ENCODE measurements at places on chromosomes 16 and 17. TPM values are rescaled to one million over a fixed set of nuclear protein-coding genes. Genes with fewer than 3 reads are reported as not detected.

DNA sequence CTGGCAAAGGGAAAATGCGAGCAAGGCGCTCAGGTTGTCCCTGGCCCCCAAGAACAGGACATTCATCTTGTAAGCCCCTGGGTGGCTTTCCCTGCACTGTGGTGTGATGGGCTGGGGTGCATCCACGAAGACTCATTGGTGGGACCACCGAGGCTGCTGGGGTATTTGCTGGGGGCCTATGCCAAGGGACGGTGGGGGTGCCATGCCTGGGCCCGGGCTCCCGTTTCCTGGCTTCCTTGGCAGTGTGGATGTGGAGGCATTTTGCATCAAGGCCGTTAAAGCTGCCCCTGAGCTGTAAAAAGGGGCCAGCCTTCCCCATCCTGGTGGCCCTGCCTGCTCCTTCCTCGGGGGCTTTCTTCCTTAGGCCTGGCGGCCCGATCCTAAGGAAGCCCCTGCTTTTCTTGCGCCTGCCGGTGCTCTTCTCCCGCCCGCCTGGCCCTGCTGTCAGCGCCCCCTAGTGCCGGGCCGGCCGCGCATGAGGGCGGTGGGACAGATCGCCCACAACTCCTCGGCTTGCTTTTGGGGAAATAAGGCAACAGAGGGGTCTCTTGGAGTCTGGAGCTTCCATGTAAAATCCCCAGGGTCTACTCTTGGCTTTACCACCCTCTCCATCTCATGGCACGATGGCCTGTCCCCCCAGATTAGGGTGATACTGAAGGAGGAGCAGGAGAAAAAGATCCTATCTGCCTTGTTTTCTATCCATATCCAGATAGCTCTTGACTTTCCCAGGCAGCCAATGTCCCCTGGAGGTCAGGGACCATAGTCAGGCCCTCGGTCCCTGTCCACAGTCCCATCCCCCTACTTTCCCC lies 9.8 kb upstream of the TBX2 start:
- DNase-seq, result peak; percentile 68

DNA sequence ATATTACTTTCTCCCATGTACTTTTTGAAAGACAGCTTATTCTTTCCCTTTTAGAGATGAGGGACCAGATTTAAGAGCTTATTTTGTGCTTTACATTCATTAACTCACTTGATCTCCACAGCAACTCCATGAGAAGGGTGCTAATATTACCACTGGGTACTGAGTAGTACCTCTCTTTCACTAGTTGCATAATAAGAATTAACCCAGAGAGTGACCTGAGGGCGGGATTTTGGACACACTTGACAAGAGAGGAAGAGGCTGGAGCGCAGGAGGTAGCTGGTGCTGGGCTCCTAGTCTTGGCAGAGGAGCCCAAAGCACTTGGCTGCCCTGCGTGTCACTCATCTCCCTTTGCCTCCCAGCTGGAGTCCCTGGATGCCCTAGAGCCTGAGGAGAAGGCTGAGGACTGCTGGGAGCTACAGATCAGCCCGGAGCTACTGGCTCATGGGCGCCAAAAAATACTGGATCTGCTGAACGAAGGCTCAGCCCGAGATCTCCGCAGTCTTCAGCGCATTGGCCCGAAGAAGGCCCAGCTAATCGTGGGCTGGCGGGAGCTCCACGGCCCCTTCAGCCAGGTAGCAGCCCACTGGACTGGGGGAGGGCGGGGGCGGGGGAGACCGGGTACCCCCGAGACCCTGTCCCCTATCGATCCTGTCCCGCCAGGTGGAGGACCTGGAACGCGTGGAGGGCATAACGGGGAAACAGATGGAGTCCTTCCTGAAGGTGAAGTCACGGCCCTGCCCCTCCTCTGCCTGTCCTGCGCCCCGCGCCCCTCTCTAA lies 1.7 kb upstream of the MAZ start:
- peak; percentile 47 for DNase-seq

- DNase-seq, result no peak
Measured at GRCh38 chr17:82349287-82349701, 9.8 kb upstream of the TEX19 start.

DNA sequence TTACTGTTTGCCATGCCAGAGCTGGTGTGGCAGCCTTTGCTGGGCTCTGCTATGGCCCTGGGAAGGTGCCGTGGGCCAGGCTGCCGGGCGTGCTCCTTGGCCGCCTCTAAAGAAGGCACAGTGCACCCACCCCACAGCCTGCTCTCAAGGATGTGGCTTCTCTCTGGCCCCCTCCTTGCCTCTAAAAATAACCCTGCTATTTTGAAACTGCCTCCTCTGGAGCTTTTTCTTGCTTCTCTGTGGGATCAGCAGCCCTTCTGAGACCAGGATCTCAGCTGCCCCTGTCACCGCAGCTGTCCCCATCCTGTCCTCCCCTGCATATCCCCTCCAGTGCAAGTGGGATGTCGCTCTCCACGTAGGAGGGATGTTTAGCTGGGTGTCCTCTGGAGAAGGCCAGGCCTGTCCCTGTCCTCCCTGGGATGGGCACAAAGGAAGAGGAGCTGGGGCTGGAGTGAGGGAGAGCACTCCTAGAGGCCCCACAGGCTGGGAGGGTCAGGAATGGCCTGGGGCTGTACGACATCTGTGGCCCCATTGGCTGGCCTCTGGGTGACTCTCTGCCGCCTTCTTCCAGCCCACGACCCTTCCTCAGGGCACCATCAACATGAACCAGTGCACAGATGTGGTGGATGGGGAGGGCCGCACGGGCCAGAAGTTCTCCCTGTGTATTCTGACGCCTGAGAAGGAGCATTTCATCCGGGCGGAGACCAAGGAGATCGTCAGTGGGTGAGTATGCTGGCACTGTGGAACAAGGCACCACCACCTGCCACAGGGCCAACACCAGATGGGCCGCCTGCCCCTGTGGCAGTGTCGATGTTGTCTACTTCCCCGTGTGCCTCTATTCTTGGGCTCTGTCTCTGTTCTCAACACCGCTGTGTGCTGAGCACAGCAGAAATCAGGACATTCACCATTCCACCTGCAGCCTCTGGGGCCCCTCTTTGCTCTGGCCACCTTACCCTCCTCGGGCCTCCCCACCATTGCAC lies 79.7 kb downstream of the PLD6 start:
- DNase-seq, result no peak

GRCh38 chr16:6309271-6309670 lies 1023.4 kb upstream of the RBFOX1 start:
- DNase-seq, result no peak

DNA sequence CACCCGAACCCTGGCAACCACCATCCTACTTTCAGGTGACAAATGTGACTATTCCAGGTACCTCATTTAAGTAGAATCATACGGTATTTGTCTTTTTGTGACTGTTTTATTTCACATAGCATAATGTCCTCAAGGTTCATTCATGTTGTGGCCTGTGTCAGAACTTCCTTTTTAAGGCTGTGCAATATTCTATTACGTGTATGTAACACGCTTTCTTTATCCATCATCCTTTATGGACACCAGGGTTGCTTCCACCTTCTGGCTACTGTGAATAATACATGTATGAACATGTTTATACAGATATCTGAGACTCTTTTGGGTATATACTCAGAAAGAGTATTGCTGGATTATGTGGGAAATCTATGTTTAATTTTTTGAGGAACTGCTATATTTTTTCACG lies 28.7 kb upstream of the RSL1D1 start:
- no peak for DNase-seq

DNA sequence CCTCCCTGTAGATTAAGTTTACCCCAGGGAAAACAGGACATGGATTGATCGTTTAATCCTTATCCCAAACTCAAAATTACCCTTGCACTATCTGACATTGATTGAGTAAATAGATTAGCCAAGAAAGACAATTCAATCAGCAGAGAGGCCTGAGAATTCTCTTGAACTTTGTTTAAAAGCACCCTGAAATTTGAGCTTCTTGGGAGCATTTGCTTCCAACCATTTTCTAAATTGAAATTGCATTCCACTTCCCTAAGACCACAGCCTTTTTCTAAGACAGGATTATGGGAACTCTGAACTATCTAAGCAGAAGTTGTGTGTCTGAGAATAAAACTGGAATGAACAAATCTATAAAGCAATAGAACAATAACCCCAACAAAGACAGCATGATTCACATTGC lies 76.6 kb upstream of the TNRC6A start:
- DNase-seq, result no peak

GRCh38 chr16:8720080-8720966 lies 45.9 kb downstream of the ABAT start:
- peak; percentile 77 for DNase-seq

DNA sequence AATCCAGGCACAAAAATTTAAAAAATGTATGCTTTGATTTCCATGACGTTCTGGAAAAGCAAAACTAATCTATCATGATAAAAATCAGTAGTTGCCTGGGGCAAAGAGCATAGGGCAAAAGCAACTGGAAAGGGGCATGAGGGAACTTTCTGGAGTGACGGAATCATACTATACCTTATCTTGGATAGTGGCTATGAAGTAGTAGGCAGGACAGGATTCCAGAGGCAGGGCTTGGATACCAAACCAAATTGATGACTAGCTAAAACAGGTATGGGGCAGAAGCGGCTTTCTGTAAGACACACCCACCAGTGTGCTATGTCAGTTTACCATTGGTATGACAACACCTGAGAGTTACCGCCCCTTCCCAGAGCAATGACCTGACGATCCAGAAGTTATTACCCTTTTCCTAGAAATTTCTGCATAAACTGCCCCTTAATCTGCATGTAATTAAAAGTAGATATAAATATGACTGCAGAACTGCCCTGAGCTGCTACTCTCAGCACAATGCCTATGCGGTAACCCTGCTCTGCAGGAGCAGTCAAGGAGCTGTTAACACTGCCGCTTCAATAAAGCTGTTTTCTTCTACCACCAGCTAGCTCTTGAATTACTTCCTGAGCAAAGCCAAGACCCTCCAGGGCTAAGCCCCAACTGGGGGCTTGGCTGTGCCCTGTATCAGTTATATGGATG lies 56.7 kb downstream of the CFDP1 start:
- DNase-seq, result no peak

- DNase-seq, result no peak
Measured at GRCh38 chr17:65324611-65325342, 187.6 kb downstream of the RGS9 start.

DNA sequence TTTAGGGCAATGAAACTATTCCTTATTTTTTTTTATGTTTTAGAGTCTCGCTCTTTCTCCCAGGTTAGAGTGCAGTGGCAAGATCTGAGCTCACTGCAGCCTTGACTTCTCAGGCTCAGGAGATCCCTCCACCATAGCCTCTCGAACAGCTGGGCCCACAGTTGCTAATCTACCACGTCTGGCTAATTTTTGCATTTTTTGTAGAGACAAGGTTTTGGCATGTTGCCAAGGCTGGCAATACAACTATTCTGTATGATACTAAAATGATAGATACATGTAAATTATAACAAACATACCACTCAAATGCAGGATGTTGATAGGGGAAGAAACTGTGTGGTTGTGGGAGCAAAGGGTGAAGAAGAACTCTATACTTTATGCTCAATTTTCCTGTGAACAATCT lies 401.3 kb downstream of the ZFHX3 start:
- no peak for DNase-seq

RHBDL3 gene
- polyA plus RNA-seq, result not detected

ZG16 gene
- polyA plus RNA-seq, result 2.8 TPM

KRTAP4-4 gene
- not detected for polyA plus RNA-seq

GAS7 gene
- polyA plus RNA-seq, result 0.79 TPM

TEX19 gene
- not detected for polyA plus RNA-seq

TNRC6C gene
- 1.3 TPM for polyA plus RNA-seq

SHISA9 gene
- not detected for polyA plus RNA-seq

TGFB1I1 gene
- polyA plus RNA-seq, result 4.9 TPM

LITAFD gene
- not detected for polyA plus RNA-seq

CRYM gene
- 2.3 TPM for polyA plus RNA-seq

TEX14 gene
- 0.01 TPM for polyA plus RNA-seq

All from liver (tissue), 10 donors.